ENCODE measurements at places on chromosomes 16 and 17.

DNA sequence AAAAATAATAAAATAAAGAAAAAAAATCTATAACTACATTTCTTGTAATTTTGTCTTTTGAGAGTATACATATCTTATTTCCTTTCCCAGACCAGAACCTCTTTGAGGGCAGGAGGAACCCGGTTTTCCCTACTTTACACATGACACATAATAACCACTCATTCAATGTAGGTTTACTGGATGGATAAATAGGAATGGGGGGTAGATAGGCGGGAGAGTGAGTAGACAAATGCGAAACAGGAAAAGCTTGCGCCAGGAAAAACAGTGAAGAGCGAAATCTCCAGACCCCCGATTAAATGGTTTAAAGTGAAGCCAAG, 515 bp upstream of the GOSR2 start:
- no peak for DNase-seq

DNA sequence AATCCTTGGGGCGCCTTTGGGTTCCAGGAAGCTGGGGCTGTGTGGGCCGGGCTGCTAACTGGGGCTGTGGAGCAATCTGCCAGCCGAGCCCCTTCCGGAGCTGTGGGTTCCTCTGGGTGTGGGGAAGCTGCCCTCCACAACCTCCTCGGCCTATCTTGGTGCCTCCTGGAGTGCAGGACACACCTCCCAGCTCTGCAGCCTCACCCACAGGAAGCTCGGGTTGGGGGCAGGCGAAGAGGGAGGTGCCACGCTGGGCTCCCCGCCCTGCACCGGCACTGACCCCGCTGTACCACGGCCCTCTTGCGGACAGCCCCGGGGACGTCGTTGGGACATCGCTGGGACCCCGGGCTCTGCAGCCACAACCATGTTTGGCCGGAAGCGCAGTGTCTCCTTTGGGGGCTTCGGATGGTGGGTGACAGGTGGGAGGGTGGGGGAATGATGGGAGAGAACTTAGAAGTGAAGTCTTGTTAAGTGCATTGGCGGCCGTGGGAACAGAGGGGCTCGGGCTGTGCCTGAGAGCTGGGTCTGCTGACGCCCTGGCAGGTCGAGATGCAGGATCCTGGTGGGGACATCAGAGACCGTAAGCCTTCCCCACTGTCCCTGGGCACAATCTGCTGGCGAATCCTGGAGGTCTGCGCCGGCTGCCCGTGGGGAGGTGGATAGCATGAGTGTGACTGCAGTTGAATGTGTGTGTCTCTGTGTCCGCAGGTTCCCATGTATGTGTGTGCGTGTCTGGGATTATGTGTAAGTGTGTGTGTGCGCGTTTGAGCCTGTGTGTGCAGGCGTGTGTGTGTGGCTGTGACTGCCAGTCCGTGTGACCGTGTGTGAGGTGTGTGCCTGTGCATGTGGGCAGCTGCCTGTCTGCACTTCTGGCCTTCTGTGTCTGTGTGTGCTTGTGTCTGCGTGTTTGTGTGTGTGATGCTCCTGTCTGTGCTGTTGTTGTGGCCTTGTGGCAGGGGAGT, at the start of gene RAP1GAP2:
Gene RAP1GAP2 (plus strand): TSS at position 275 of the 962 bp plus-strand sequence. CDS start 90 bp downstream, at position 365.
- peak; percentile 60 for DNase-seq

- no peak for DNase-seq
Measured at GRCh38 chr16:89242795-89243200, 25.3 kb downstream of the ZNF778 start.

GRCh38 chr16:10880594-10881452, 3.8 kb downstream of the CIITA start:
- DNase-seq, result no peak

DNA sequence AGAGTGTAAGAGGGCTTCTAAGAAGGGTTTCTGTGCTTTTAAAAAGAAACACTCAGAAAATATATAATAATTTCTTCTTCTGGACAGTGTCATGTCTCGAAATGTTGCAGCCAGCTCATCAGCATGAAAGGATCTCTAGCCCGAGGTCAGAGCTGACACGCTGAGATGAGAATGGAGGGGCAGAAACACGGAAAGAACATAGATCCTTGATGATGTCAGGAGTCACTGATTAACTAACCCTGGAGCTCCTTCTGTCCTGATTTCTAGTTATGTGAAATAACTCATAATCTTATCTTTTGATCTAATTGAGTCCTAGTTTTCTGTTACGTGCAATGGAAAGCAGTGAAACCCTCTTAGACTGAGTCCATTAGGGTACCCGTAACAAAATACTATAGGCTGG, 10.3 kb upstream of the TOX3 start:
- DNase-seq, result no peak

- DNase-seq, result no peak
Measured at GRCh38 chr17:68832109-68832802, 122.9 kb downstream of the ABCA8 start.

DNA sequence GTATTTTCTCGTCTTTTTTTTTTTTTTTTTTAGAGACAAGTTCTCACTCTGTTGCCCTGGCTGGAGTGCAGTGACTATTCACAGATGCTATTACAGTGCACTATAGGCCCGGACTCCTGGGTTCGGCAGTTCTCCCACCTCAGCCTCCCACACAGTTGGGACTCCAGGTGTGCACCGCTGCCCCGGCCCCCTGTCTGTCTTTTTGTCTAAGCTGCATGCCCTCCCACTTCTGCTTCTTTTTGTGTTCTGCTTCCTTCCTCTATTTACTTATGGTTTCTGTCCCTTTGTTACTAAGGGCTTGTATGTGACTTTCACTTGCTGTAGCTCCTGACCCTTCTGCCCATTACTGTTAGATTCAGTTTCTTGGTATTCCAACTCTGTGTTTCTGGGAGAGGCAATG, 20.5 kb downstream of the SLC7A6 start:
- no peak for DNase-seq

- DNase-seq, result no peak
Measured at GRCh38 chr16:67384778-67385510, 8.4 kb downstream of the TPPP3 start.

DNA sequence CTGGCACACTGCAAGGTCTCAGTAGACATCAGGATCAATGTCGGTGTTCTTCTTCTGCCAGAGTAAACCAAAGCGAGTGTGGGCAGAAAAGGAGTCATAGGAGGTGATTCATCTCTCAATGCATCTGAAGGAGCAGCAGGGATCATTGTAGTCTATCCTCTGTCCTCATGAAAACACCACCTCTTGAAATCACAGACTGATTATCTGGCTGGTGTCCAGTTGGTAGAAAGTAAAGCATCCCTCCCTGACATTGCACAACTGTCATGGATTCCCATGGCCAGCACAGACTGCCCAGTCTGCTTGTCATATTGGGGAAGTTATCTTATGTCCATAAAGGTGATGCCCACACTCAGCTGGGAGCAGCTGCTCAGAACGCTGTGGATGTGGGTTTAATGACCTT, 74.1 kb downstream of the ABCC12 start:
- DNase-seq, result no peak

Measured in effector CD4-positive, alpha-beta T cell (primary cell).